ENCODE measurements at places on chromosomes 1 and 21.

DNA sequence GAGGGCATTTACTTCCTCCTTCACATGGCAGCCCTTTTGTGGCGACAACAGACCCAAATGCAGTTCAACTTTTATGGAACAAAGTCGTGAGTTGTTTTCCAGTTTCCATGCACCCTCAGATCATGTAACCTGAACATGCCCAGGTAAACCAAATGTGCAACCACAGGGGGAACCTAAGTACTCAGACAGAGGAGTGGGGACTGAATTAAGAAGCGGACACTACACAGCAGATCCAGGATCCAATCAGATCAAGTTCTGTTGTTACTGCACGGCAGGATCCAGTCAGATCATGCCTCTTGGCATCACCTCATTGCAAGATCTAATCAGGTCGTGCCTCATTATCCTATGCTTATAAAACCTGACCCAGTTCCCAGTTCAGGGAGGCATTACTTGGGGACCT, 115.7 kb downstream of the MATN1 start:
- DNase-seq = no peak

- DNase-seq = no peak
Observed at GRCh38 chr1:228456252-228457016, 30.7 kb upstream of the RNF187 start.

- DNase-seq = no peak
Observed at GRCh38 chr1:170310951-170311350, 165.2 kb downstream of the NTMT2 start.

GRCh38 chr1:87182611-87183010, 146.1 kb upstream of the LMO4 start:
- no peak for DNase-seq

- no peak for DNase-seq
Observed at GRCh38 chr1:208461680-208462079, 217.5 kb upstream of the PLXNA2 start.
